ENCODE measurements at places on chromosomes 2 and 18.

DNA sequence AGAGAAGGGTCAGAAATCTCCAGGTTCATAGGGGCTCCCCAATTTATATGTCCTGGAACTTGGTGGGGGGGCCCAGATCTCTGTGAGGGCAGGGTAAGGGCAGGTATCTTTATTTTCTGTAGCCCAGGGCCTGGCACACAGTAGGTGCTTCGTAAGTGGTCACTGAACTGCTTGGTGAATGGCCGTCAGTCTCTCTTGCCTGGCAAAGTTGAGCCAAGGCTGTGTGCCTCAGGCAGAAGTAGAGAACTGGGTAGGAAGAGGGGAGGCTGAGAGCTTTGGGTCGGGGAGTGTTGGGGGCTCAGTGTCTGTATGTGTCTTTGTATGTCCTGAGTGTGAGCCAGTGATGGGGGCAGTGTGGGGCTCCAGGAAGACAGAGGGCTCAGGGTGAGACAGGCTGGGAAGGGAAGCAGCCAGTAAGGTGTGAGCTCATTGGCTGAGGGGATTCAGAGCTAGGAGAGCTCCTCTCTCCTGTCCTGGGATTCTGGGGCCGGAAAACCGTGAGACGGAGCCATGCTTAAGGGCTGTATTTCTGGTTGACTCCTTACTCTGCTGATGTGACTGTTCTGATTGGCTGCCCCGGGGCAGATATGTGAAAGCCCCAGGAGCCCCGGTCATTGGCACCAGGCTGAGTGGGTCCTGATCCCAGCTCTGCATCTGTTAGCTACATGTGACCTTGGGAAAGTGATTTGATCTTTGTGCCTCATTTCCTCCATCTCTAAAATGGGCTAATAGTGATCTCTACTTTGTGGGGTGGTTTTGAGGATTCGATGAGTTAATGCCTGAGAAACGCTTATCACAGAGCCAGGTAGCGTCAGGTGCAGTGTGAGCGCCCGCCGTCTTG, 30.3 kb downstream of the STEAP3 start:
- no peak for DNase-seq

DNA sequence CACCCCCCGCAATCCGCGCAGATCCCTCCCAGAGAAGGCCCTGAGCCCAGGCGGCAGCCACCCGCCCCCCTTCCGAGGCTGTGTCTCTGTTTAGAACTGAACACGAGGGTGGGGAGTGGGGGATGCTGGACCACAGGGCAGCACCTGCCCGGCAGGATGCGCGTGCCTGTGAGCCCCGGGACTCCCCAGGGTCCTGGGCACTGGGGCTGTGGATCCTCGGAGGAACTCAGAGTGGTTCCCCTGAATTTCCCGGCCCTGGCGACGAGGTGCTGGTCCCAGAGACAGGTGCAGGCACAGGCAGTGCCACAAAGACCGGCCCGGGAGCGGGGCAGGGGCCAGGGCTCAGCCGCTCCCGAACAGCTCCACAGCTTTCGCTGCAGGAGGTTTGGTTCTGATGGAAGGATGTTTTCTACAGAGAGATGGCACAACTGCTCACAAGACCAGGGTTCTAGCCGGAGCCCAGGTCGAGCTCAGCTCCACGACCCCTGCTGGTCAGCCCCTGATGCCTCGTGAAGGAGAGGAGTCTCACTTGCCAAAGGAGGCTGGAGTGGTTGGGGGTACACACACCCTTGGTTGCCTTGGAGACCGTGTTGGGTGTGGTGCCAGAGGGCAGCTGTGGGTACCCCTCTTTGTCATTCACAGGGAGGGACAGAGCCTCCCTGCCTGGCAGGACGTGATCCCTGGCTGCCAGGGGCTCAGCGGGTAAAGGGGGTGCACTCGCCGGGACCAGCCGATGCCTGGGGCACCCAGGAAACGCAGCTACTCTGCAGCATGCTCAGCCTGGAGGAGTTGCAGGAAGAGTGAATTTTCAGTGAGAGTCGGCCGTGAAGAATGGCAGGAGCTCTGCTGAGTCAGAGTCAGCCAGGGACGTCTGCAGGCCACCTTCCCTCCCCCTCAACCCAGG, 4.4 kb upstream of the NEU4 start:
- DNase-seq: peak; percentile 34

- DNase-seq: no peak
These were observed 25.5 kb downstream of the DCAF17 start for GRCh38 chr2:171459498-171459897.

GRCh38 chr18:70442933-70443332, 154.1 kb downstream of the SOCS6 start:
- no peak for DNase-seq

GRCh38 chr2:30230497-30231211, 680 bp upstream of the LBH start:
- DNase-seq: no peak

DNA sequence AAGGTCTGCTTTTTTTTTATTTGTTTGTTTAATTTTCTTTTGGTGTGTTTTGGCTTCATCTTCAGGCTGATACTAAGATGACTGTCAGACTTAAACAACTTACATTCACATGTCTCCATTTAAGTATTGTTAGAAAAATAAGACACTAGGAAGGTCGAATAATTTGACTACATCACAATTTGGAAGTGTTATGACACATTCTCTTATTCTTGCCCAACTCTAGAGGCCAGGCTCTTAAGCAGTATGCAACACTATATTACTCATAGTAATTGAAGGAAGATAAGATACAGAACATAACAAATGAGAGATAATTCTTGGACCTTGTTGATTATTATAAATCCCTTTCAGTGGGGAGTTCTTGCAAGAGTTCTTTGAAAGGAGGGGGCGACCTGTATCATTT, 295.3 kb upstream of the COL3A1 start:
- no peak for DNase-seq

- no peak for DNase-seq
These were observed 70.6 kb downstream of the DAW1 start for GRCh38 chr2:227942021-227942420.

GRCh38 chr2:201513271-201513670, 61.7 kb downstream of the STRADB start:
- DNase-seq: no peak

DNA sequence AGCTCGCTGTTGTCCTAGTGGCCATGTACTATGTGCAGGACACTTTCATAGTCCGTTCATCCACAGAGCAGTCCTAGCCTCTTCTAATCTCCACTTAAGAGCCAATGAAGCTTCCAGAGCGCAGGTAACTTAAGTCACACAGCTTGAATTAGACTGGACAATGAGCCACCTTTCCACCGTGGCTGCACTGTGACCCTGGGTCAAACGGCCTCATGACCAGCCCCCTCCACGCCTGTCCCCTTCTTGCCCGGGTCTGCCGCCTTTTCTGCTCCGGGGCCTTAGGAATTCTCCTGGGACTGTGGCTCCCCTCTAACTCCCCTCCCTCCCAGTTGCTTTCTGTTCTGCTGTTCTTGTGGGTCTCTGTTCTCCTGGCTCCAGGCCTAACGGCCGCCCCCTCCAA, 8.4 kb upstream of the PRKCE start:
- no peak for DNase-seq

DNA sequence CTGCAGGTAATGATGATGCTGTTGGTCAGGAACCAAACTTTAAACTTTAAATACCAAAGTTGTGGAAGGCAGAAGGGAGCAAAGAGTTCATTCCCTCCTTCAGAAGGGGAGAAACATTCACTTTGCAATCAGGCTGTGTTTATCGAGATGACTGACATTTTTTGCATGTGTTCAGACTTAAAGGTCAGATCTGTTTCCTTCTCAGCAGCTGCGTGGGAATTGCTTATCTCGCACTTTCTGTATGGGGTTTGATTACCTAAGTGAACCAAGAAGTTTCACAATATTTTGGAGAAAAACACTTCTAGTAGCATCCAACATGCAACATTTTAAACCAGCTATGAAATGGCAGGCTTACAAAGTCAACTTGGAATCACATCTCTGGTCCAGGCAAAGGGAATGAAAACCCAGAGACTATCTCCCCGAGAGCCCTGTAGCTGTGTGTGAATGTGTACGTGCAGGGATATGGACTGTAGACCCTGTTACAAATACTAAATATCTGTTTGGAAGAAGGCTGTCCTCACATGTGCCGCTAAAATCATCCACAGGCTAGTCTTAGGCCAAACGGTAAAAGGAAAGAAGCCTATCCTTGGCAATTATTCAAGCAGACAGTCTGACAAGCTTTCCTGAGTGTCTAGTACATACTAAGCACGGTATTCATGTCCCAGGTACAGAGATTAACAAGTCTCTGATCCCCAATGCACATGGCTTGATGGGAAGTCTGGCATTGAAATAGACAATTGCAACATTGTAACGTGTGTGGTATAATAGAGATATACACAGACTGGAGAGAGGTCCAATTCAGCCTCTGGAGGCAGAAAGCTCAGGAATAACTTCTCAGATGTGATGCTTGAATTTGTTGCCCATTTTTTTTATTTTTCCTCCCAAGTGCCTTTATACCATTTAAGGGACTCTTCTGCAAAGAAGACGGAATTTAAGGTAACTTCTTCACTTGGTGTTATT, 483.1 kb downstream of the DPP10 start:
- no peak for DNase-seq

DNA sequence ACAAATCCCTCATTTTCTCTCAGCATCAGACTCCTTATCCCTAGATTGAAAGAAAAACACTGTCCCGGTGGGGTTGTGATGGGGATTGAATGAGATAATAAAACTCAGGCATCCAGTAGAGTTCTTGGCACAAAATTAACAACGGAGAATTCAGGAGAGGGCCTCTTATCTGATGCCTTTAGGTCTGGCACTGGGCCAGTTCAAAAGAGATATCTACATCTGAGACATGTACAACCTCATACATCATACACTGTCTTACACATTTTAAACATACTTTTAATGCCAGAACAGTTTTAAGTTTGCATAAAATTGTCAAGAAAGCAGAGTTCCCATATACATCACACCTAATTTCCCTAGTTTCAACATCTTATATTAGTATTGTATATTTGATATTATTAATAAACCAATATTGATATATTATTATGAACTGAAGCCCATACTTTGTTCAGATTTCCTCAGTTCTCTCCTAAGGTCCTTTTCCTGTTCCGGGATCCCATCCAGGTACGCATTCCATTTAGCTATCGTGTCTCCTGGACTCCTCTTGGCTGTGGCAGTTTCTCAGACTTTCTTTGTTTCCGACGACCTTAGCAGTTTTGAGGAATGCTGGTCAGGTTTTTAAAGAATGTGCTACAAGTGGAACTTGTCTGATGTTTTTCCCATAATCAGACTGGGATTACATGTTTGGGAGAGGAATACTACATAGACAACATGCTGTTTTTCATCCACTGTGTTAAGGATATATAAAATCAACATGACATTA, 27.8 kb downstream of the NXPH2 start:
- no peak for DNase-seq

- no peak for DNase-seq
These were observed 23.9 kb upstream of the FRZB start for GRCh38 chr2:182890305-182890704.

DNA sequence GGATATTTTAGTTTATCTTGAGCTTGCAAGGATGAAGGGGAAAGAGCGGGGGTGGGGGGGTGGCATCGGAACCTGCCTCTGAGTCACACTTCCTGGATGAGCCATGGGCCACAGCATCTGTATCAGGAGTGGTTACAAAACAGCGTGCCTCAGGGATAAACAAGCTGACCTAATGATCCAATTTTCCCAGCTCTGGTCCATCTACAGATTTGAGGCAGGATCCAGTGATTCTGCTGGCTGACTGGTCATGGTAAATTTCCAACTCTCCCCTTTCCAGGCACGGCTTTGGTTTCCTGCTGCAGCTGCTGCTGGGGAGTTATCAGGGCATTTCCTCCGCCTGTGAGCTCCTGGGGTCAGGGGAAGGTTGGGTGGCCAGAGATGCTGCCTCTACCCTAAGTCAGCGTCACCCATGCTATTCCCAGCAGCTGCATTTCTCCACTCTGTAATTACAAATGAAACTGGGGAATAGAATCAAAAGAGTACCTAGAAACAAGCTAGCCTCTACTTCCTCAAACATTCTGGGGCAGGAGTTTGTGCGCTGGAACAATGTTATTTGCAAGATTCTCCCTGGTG, 4.7 kb upstream of the HPCAL1 start:
- DNase-seq: peak; percentile 70

DNA sequence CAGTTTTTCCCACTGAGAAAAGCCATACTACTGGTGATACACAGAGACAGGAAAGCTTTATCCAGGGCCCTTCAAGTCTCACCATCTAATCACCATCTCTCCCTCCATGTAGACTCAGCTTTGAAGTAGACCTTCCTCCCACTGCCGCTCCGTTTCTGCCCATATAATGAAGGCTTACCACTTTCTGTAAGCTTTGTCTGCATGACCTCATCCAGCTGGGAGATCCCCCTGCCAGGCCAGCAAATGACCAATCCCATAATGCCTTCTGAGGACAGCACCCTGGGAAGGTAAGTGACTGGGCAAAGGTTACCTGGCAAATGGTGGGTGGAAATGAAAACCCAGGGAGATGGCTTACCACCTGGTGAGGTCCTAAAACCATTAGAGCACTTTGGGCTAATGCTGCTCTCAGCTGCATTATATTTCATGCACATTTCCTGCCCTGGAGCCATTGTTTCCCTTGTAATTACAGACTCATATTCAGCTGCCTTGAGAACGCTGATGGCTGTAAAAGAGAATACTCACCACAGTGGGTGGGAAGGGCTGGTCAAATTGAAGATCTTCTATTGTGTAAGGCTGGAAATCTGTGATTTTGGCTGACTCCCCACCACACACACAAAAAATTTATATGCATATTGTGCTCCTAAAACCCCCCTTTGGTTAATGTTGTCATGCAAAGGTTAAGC, 350.7 kb upstream of the SYT4 start:
- DNase-seq: no peak

- no peak for DNase-seq
These were observed 156.7 kb downstream of the SLC4A10 start for GRCh38 chr2:161780881-161781280.

GRCh38 chr18:49640741-49641140, 78.9 kb downstream of the LIPG start:
- no peak for DNase-seq

DNA sequence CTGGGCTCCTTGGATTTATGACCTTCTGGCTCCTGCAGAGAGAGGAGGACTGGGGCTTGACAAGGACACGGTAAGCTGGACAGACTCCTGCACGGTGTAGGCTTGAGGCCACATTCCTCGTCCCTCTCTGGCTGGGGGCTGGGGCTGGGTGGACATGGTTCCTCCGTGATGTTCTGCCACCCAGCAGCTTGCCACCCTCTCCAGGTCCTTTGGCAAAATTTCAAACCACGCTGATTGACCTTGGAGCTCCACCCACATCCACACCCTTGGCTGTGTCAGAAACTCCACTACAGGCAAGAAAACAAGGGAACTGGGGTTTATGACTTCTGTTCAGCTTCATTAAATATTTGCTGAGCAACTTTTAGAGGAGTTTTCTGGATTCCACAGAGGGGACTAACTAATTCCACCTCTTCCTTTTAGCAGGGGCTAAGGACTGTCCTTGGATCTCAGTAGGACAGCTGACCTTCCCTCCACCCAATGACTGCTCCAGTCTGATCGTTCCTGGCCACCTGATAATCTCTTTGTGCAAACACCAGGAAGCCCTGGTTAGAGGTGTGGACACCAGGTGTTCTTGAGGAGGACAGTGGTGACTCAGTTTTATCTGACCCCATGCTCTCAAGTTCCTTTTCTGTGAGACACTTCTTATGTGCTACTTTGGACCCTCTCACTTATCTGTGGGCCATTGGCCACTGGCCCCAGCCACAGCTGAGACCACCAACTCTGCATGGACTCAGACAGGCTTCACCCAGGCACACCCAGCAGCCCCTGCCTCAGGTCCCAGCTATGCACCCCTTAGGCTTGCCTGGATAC, 29.3 kb downstream of the GPR55 start:
- DNase-seq: no peak

- DNase-seq: peak; percentile 16
These were observed 149.3 kb upstream of the PGAP1 start for GRCh38 chr2:197075754-197076337.

- DNase-seq: peak; percentile 23
These were observed 968 bp upstream of the ASTL start for GRCh38 chr2:96139181-96139758.

- DNase-seq: no peak
These were observed 8.6 kb downstream of the CABLES1 start for GRCh38 chr18:23143815-23144261.
